Upper lobe of left lung (tissue), 6 donors: ENCODE measurements at places on chromosomes 5 and 9.
A peak's percentile ranks its signal among the peaks of the same experiment; 100 is the strongest.

- DNase-seq, result no peak
Observed at GRCh38 chr5:66906021-66906420, 290.6 kb downstream of the CD180 start.

GRCh38 chr5:51988634-51989033 is 605.4 kb downstream of the ISL1 start:
- peak; percentile 1 for DNase-seq

- DNase-seq, result no peak
Observed at GRCh38 chr5:121681229-121681855, 170.3 kb upstream of the FTMT start.

- no peak for DNase-seq
Observed at GRCh38 chr9:107489144-107489673, 360 bp downstream of the KLF4 start.

DNA sequence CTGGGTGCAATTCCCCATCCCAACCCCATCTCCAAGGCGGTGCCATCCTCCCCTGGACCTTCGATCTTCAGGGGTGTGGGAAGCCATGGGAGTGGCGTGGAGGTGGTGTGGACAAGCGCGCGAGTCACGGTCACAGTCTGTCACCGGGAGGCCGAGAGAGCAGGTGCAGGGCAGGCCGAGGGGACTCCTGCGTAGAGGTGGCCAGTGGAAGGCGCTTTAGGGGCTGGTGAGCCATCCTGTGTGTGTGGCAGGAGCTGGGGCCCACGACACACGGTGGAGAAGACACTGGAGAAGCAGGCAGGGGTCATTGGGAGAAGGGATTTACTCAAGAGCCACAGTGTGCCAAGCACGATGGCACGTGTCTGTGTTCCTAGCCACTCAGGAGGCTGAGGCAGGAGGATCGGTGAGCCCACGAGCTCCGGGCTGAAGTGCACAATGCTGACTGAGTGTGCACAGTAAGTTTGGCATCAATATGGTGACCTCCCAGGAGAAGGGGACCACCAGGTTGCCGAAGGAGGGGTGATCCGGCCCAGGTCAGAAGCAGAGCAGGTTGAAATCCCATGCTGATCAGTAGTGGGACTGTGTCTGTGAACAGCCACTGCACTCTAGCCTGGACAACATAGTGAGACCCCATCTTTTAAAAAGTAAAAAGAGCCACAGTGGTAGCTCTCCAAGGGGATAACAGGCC is 145.1 kb upstream of the PHYKPL start:
- DNase-seq, result no peak

DNA sequence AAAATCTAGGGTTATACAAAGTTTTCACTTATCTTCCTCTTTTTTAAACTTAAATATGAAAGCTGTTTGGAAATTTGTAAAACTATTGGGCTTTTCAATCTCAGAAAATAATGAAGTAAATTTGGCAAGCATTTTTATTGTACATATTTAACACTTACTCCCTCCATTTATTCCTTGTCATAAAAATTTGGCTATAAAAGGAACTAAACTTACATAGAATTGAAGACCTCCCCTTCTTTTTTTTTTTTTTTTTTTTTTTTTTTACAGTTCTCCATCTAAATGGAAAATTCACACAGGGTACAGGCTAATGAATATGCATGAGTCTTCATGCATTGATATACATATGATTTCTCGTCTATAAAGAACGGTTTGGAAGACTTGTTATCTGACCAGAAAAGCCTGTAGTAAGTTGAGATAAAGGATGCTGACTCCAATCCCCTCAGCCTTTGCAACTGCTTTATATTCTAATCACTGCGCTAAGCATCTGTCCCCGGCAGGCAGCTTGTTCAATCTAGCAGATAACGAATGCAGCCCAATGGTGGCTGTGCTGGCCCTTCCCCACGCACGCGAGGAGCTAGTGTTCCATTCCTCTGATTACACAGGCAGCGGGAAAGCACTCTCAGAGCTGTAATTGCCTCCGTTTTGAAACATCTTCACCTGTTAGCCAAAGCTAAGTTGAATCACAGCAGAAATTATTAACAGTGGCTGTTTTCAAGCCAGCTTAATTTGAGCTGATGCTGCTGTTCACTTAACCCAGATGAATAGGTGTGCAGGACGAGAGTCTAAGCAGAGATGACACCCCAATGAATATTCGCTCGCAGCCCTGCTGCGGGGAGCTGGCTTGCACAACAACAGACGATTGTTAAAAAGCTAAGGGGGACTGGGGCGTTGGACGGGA is 453.8 kb upstream of the ZNF608 start:
- DNase-seq, result no peak

DNA sequence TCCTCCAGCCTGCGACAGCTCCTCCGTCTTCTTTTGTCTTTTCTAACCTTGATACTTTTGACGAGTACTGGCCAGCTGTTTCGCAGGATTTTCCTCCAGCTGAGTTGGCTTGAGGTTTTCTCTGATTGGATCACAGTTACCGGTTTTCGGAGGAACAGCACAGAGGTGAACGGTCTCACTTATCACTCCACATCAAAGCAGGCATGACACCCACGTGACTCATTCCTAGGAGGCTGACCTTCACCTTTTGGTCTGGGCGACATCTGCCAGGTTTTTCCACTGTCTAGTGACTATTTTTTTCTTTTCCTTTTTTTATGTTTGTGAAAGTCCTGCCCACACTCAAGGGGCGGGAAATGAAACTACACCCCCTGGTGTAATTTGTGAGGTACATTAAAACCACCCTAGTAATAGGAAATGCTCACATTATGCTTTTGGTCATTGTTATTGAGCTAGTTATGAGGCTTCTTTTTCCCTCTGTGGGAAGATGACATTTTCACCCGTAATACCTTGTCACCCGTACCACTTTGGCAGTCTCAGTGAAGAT is 319.2 kb downstream of the GADD45G start:
- no peak for DNase-seq
